ENCODE measurements at places on chromosomes 5 and 9.

DNA sequence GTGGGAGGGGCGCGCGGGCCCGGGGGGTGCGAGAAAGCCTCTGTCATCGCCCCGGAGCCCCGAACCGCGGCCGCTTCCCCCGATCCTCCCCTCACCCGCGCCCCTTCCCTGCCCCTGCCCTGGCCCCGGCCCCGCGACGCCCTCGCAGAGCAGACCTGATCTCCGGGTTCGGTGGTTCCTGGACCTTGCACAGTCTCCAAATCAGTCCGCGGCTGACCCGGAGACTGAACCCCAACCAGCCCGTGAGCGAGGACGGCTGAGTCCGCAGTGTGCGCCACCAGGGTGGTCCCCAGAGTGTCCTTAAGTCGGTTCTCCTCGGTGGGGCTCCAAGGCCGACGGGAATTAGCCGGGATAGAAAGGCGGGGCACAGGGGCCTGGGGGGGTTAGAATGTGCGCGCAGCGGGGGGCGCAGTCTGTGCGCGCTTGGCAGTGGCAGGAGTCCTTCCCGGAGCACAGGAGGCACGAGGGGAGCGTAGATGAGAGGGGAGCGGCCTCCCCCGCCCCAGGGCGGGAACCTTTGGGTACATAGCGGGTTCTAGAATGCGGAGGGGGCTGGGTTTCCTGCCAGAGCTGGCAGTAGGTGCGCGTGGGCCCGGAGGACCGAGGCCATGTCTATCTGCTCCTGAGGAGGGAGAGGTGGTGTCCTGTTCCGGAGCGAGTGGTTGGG is 779 bp downstream of the PKN3 start:
- no peak for DNase-seq

DNA sequence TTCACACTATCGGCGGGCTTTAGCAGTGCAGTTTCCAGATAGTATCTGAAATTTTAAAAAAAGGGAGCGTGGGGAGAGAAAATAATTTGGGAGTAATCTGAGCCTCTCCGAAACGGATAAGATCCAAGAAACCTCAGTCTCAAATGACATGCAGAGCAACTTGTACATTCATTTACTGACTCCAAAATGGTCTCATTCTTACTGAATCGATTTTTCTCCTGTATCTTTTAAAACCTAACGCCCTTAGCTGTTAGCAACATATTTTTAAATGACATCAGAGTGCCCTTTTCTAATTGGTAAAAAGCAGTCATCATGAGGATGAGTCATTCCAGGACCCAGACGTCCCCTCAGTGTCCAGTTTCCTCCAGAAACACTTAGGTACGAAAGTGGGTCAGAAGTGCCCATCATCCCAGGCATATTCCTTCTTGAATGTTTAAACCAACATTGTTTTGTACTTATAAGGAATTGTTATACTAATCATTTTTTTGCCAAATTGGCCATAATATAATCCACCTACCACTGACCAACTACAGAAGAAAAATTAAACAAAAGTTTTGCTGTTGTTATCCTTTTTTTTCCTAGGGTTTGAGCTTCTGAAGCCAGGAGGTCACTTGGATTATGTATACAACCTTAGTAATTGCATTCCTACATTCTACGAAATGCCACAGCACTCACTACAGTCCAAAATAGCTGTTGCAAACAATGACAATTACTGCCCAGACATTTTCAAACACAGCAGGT is 354.4 kb downstream of the ADAMTS6 start:
- DNase-seq, result no peak

- DNase-seq, result no peak
Measured at GRCh38 chr9:137270929-137271695, 6.4 kb upstream of the TOR4A start.

DNA sequence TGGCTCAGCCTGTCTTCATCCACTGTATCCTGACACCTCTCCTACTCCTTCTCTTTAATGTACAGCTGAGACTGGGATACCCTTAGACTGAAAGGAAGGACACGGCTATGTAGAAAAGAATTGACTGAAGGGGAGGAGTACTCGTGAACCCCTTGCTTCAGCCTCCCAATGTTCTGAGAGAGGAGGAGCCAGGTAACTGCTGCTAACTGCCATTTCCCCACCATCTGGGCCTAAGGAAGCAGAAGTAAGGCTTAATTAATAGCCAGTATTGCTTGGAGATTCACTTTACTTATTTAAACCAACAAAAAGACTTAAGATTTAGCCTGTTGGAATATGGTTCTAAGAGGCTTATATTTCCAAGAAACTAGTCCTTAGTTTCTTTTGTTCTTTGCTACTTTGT is 18.8 kb upstream of the RGS3 start:
- no peak for DNase-seq

- DNase-seq, result no peak
Measured at GRCh38 chr5:96660971-96661854, 963 bp upstream of the CAST start.

DNA sequence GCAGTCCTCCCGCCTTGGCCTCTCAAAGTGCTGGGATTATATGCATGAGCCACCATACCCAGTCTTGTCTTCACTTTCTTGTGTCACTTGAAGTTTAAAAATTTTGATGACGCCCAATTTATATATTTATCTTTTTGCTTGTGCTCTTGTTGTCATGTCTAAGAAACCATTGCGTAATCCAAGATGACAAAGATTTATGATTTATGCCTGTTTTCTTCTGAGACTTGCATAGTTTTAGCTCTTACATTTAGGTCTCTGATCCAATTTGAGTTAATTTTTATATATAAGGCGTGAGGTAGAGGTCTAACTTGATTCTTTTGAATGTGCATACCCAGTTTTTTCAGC is 18.6 kb downstream of the ANKHD1 start:
- no peak for DNase-seq

GRCh38 chr9:27945386-27945785 is 372.1 kb upstream of the C9orf72 start:
- no peak for DNase-seq

DNA sequence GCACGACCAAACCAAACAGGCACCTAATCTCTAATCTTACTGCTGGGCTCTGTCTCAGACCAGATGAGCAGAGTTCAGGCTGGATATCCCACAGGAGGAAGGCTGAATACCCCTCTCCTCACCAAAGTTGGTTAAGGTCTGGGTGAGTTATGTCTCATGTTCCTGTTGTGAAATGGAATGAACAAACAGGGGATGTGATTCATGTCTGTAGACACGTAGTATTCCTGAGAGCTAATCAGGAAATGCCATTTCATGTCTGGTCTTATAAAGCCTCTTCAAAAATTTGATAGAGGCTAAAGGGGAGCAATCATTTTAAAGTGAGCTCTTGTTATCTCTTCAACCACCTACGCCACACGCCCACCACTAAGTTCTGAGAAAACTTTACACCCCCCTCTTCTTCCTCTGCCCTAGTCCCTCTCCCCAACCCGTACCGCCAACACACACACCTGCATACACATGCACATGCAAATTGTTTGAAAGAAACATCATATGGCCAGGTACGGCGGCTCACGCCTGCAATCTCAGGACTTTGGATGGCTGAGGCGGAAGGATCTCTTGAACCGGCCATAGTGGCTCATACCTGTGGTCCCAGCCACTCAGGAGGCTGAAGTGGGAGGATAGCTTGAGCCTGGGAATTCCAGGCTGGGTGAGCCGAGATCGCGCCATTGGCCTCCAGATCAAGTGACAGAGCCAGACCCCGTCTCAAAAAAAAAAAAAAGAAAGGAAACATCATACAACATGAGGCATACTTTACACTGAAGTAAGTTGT is 69.8 kb upstream of the RAI14 start:
- no peak for DNase-seq

- DNase-seq, result no peak
Measured at GRCh38 chr5:132787076-132787475, 10.0 kb upstream of the SEPTIN8 start.

- no peak for DNase-seq
Measured at GRCh38 chr5:14257995-14258403, 114.9 kb downstream of the TRIO start.

DNA sequence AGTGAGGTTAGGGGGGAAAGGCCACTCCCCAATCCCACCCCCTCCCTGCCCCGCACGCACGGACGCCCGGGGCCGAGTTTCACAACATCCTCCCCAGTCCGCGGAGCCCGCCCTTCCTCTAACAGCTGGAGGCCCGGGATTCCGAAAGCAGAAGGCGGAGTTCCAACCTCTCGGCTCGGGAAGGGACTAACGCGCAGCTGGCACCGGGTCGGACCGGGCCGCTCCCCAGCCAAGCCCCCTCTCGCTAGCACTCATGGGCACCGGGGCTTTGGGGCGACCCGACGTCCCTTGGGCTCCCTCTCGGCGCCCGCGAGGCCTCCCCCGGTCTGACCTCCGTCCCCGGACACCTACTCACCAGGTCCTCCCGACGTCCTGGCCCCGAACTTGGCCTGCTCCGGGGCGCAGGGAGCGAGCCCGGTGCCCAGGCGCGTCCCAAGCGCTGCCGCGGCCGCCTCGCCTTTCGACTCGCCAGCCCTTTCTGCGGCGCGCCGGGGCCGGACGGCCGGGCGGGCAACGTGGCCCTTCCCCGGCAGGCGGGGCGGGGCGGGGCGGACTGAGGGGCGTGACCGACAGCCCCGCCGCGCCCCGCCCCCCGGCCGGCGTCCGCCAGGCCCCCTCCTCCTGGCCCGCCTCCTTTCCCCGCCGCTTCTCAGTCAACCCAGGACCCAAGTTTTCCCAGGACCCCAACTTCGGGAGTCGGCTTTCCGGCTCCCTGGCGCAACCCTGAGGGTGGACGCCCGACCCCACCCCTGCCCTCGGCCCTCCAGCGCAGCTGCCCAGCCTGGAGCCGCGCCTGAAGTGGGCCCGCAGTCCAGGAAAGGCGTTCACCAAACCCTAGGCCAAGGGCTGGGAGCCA is at the start of gene MGAT1:
Gene MGAT1 (minus strand): TSS at position 482 of the 856 bp plus-strand sequence. CDS start 9,835 bp downstream, outside the sequence.
- DNase-seq, result peak; percentile 82

DNA sequence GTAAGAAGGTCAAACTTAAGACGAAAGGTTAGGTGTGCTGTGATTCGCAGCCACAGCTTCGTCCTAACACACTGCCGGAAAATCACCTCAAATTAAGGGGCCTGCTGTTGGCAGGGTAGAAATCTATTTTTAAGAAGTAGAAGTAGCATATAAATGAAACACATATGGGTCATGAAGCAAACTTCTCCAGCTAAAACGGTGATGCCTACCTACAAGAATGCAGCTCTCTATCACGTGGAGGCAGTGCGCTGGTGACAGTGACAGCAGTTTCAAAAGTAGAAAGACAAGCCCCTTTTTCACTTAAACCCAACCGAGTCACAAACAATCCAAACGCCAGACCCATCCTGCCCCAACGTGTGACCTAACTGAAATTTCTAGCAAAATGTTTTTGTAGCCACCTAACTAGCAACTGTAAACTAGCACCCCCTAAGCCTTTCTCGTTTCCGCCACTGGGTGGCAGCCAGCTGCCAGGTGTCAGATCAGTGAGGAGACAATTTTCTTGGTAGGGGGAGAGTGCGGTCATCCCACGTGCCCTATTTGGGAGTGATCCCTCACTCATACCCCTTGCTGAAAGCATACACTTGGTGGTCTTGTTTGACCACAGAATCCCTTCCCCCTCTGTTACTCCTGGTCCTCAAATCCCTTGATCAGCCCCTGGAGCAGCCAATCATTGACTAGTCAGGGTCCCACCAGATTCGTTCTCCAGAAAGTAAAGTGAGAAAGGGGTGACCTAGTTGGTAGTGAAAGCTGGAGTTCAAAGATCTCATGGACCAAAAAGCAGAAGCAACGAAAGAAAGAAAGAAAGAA is 71.8 kb upstream of the MAMDC2 start:
- DNase-seq, result no peak

GRCh38 chr5:142313682-142314081 is 11.1 kb downstream of the SPRY4 start:
- DNase-seq, result no peak

GRCh38 chr5:2143646-2144353 is 261.1 kb upstream of the IRX4 start:
- DNase-seq, result no peak

- no peak for DNase-seq
Measured at GRCh38 chr5:34005681-34006080, 2.2 kb downstream of the AMACR start.

GRCh38 chr9:131744171-131744719 is 4.4 kb upstream of the RAPGEF1 start:
- DNase-seq, result no peak

GRCh38 chr5:156149213-156149612 is 177.8 kb upstream of the SGCD start:
- no peak for DNase-seq

GRCh38 chr5:136082390-136083193 is 50.1 kb upstream of the SMAD5 start:
- DNase-seq, result peak; percentile 5

GRCh38 chr5:147036691-147037245 is 158.2 kb upstream of the PPP2R2B start:
- DNase-seq, result no peak

DNA sequence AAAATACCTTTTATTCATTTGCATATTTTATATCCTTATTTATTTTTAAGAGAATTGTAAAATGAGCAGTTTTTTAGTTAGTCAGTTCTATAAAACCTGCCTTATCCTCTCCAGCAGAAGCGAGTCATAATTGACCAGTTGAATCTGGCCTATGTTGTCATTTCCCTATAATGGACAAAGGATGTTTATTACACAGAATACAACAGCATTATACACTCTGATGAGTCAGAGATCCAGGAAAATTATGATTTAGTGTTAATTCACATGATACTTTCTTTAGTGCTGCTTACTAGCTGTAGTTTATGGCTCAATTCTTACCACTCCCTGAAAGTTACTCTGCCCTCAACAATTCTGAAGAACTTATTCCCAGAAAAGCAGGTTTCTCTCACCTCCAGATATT is 26.8 kb upstream of the LURAP1L start:
- no peak for DNase-seq

DNA sequence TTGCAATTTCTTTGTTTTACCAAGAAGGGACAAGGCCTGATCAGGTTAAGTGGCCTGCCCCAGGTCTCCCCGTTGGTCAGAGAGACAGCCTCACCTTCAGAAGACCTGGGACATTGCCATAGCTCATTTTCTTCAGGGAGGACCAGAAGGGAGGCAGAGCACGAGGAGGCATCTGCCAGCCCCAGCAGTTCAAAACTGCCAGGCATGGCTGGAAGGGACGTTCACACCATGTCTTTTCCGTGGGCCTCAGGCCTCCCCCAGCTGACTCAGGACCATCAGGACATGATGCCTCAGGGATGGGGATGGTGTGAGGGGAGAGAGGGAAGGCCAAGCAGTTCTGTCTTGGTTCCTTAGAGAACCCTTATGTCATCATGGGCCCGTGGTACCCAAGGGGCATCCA is 16.5 kb downstream of the IGIP start:
- DNase-seq, result no peak

GRCh38 chr5:66708368-66708767 is 112.2 kb downstream of the MAST4 start:
- no peak for DNase-seq

DNA sequence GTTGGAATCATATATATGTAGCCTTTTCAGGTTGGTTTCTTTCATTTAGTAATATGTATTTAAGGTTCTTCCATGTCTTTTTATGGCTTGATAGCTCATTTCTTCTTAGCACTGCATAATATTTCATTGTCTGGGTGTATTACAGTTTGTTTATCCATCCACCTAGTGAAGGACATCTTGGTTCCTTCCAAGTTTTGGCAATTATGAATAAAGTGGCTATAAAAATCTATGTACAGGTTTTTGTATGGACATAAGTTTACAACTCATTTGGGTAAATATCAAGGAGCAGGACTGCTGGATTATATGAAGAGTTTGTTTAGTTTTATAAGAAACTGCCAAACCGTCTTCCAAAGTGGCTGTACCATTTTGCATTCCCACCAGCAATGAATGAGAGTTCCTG is 11.7 kb downstream of the PPP6C start:
- no peak for DNase-seq

All from stimulated activated CD4-positive, alpha-beta T cell treated with anti-CD3 and anti-CD28 coated beads, Interleukin-12 subunit alpha, Interleukin-12 subunit beta, amount 100 ng/mL, for 24 hours (primary cell).